Pulmonary artery endothelial cell (primary cell): ENCODE measurements at places on chromosomes 1 and 21. TPM values are rescaled to one million over a fixed set of nuclear protein-coding genes. Genes with fewer than 3 reads are reported as not detected.

- DNase-seq = no peak
These were observed 1.0 kb downstream of the GALNT2 start for GRCh38 chr1:230067871-230068620.

Gene KIRREL1
- total RNA-seq = 35.9 and 42.8 TPM in 2 replicates

DNA sequence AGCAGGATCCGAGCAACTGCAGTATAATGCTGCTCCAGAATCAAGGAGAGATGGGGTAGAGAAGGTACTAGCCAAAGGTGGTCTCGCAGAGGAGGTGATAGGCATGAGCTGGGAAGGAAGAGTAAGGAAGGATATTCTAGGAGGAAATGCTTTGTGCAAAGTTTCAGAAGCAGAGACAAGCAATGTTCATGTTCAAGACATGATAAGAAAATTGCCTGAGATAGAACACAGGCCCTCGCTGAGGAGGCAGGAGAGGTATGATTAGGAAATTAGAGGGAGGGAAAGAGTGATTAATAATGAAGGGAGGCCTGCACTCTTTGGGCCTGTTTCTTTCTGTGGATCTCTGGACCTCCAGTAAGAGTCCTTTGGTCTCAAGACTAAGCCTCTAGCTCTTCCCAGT is 12.9 kb upstream of the ETV3 start:
- no peak for DNase-seq

- DNase-seq = no peak
These were observed 11.0 kb downstream of the NHLH2 start for GRCh38 chr1:115829947-115830346.

Gene TTC39A
- total RNA-seq = 1.1 and 1.2 TPM in 2 replicates

DNA sequence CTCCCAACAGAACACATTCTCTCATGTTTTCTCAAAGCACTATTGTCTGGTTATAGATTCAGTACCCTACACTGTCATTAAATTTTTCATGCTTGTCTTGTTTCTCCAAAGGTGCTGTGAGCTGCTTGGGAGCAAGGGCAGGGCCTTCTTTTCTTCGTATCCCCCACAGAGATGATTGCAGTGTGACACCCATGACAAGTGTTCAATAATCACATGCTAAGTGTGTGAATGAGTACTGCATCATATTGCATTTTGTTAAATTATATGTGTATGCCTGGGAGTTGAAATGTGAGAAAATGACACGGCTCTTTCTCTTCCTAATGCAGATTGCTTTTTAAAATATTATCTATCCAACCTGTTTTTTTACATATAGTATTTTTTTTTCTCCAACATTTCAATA is 57.3 kb upstream of the MAGI3 start:
- DNase-seq = no peak

Gene FGR
- 0.07 and 0.18 TPM in 2 replicates for total RNA-seq

GRCh38 chr1:242761556-242761955 is 237.1 kb upstream of the PLD5 start:
- DNase-seq = no peak

DNA sequence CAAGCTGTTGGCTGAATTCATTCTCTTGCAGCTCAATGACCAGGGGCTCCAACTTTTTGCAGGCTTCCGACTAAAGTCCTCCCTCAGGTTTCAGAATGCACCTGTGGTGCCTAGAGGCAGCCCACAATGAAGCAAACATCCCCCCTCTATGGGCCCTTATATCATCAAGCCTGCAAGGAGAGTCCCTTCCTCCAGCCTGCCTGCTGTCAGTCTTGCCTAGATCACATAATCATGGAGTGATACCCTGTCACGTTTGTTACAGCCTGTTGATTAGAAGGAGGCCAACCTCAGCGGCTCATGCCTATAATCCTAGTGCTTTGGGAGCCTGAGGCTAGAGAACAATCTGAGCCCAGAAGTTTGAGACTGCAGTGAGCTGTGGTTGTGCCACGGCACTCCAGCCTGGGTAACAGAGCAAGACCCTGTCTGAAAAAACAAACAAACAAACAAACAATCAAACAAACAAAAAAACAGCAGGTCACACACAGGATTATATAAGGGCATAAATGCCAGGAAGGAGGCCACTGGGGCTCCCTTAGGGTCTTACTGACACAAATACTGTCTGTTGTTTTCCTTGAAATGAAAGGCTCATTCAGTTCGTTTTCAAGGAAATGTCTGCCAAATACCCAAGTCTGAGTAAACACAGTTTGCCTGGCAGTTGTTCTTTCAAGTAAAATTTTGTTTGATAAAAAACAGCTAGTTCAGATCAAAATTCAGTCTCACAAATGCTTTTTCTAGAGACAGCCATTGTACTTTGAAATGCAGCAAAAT is 4.7 kb upstream of the SPRR3 start:
- DNase-seq = no peak

DNA sequence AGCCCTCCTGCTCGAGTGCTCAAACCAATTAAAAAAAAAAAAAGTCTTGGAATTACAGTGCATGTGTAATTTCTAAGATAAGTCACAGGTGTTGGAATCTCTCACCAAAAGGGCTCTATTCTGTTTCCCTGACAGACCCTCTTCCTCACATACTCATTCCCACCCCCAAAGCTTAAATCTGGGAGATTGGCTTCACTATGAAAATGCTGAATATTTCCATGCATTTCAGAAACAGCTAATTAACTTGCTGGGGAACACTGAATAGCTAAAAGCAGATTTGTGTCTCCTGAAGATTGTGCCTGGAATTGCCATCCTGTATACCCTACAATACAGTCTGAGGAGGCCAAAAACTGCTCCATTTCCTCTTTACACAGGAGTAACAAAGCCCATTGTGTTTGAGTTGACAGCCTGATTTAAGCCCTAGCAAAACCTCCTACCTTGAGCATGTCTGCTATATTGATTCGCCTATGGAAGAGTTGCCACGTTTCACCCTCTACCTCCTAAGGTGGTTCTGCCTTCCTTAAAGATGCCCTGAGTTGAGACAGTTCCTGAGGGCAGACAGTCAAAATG is 1.4 kb upstream of the PIK3R3 start:
- no peak for DNase-seq

Gene IBA57
- 6.5 and 6.9 TPM in 2 replicates for total RNA-seq

Gene RIMKLA
- 0.04 and 0.07 TPM in 2 replicates for total RNA-seq

DNA sequence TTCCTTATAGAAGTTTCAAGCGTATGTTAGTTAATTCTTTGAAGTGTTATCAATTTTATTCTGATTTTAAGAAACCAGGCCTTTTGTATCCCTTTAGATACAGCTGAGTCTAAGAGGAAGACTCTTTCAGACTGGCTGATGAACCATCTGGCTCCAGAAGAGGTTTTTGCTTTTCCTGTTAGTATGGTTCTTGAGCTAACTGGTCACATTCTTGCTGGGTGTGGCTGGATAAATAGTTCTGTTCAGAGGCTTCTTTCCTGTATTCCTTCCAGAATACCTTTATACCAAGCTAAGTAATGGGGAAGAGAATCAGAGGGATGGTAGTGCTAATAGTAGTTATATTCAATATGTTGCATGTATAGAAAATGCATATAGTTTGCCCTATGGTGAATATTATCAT is 12.4 kb downstream of the HS2ST1 start:
- DNase-seq = no peak

GRCh38 chr1:164504749-164505148 is 54.2 kb upstream of the PBX1 start:
- DNase-seq = no peak

Gene PLPPR4
- not detected in 2 replicates for total RNA-seq

DNA sequence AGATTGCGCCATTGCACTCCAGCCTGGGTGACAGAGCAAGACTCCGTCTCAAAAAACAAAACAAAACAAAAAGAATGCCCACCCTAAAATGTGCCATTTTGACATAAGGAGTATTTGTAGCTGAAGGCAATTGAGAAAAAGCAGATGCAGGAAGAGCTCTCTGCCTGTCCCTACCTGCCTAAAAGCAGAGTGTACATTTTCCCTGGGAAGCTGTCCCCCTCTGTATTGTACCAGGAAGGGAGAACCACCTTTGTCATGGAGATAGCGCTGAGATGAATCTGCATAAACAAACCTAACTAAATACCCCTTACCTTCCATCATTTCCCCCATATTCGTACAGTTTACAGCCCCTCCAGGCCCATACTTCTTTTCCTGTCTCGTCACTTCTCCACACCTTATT is 94.4 kb upstream of the SLC45A1 start:
- DNase-seq = no peak

DNA sequence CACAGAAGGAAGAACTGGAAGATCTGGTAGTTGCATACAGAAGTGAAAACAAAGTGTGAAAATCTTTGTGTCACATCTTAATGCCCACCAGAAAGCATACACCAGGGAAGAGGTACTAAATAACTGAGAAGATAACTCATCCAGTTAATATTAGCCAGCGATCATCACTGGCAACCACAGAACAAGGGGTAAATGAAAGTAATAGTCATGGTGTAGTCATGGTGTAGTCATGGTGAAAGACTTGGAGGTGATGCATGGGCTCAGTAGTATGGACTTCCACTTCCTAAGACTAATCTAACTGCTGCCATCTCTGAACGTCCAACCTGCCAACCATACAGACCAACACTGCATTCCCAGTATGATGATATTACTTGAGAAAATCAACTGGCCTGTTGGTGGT is 481.2 kb upstream of the NR5A2 start:
- no peak for DNase-seq

- DNase-seq = no peak
These were observed 45.5 kb downstream of the TRABD2B start for GRCh38 chr1:47951545-47952235.
